Endodermal cell (in vitro differentiated cells): ENCODE measurements at places on chromosomes 1 and 21. TPM values are rescaled to one million over a fixed set of nuclear protein-coding genes. Genes with fewer than 3 reads are reported as not detected.

DNA sequence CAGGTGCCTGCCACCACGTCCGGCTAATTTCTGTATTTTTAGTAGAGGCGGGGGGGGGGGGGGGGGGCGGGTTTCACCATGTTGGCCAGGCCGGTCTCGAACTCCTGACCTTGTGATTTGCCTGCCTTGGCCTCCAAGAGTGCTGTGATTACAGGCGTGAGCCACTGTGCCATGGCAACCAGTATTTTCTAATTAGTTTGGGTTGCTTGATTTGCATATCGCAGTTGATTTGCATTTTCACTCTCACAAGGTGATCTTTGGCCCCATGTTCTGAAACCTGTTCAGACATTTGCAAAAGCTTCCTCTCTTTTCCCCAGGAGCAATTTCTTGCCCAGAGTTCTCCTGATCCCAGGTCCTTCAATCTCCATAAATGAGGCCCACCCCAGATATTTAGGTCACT, 1.7 kb downstream of the TOR3A start:
- no peak overlapping the region for H3K27ac ChIP-seq
- no peak overlapping the region for H3K4me3 ChIP-seq
- no peaks in the 10 kb centered on the region for H3K27me3 ChIP-seq
- H3K36me3 ChIP-seq = peaks cover 7% of the 10 kb centered on the region
- H3K4me1 ChIP-seq = peaks cover 5% of the 10 kb centered on the region

The NUF2 gene
- 28.2 to 43.8 TPM (median 35.8 TPM) in 3 replicates for total RNA-seq

- no peaks in the 10 kb centered on the region for H3K27me3 ChIP-seq
- no peaks in the 10 kb centered on the region for H3K4me1 ChIP-seq
- no peak overlapping the region for H3K27ac ChIP-seq
- no peaks in the 10 kb centered on the region for H3K36me3 ChIP-seq
- no peak for DNase-seq
Measured at GRCh38 chr1:186499571-186499970, 38.7 kb upstream of the PDC start.

DNA sequence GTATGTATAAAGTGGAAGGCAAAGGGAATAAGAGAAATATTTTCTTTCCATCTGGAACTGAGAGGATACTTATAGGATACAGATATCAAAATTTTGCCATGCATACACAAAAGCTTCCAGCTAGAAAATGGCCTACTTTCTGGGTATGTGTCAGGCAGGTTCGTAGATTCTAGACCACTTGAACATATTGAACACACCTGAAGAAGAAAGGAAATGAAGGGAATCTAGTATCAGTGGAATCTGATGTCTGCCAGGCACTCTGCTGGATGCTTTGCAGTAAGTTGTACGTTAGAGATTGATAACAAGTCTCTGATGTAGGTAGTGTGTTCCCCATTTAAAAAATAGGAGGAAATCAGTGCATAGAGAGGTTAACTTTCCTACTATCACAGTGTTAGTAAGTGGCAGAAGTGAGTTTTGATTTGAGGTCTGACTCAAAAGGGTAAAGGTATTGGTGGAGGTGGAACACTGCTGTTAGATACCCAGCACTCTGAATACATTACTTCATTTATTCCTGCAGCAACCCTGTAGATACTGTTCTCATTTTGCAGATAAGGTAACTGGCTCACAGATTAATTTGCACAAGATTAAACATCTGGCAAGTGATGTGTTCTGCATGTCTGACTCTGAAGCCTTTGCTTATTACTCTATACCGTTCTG, 3.0 kb downstream of the CAMSAP2 start:
- peak overlapping the region; percentile 99 for H3K4me3 ChIP-seq
- H3K27ac ChIP-seq = no peak overlapping the region

DNA sequence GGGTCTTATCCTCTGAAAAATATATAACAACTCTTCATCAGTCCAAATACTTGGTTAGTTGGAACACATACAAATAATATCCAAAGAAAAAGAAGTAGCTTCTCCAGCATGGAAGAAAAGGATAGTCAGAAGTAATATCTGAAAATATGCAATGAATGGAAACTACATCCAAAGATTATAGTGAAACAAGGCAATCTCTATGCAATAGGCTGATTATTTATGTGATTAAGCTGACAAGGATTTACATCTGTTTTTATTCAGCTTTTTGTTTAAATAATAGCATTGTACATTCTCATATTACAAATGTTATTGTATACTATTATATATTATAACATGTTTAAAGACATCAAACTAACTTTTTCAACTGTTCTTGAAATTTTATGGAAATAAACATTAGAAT, 15.3 kb upstream of the TGFBR3 start:
- no peaks in the 10 kb centered on the region for H3K36me3 ChIP-seq
- no peak overlapping the region for H3K27ac ChIP-seq
- H3K4me1 ChIP-seq = no peaks in the 10 kb centered on the region
- no peak overlapping the region for H3K4me3 ChIP-seq
